CD8-positive, alpha-beta T cell (primary cell): ENCODE measurements at places on chromosomes 2 and 18. TPM values are rescaled to one million over a fixed set of nuclear protein-coding genes. Genes with fewer than 3 reads are reported as not detected.

Gene AOX1
- not detected for total RNA-seq

Gene TLX2
- total RNA-seq, result not detected

Gene AKAIN1
- total RNA-seq, result not detected

Gene LPIN1
- 125 TPM for total RNA-seq

Gene CRIM1
- total RNA-seq, result 4.3 TPM

GRCh38 chr2:227724394-227725039 lies at the start of gene SCYGR6:
Gene SCYGR6 (minus strand): TSS chr2:227724757. CDS start chr2:227724757, 0 bp downstream.
- DNase-seq, result no peak

DNA sequence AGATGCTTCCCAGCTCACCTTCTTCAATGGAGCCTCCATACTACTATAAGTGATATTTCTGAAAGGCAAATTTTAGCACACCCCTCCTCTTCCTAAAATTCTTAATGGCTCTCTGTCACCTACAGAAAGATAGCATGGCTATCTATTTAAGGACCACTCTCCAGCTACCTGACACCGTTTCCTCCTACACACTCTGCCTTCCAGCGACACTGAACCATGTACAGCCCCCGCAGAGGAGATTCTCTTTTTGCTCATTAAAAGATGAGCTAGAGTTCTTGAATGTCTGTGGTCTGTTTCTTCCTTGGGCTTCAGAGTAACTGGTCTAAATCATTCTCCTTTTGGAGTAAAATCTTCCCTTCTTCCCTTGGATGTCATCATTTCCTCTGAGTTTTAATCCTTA lies 38.4 kb upstream of the GAREM1 start:
- DNase-seq, result no peak

DNA sequence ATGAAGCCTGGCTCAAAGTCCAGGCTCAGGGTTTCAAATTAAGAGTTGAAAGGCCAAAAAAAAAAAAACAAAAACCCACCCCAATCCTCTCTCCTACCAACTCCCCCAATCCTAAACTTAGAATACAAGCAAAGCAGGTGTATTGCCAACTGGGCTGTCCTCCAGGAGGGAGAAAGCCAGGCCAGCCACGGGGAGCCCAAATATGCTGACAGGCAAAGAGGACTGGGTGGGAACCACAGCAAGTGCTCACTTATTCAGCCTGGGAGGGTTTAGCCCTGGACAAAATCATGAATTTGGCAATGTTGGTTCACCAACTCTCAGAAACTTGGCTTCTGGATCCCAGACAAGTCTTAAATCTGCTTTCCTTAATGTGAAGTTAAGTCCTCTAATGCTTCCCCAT lies 36.5 kb downstream of the GKN2 start:
- no peak for DNase-seq

- peak; percentile 17 for DNase-seq
These were observed 17.2 kb downstream of the GPC1 start for GRCh38 chr2:240452462-240453256.

- no peak for DNase-seq
These were observed 997 bp downstream of the BOK start for GRCh38 chr2:241559323-241560161.

- DNase-seq, result no peak
These were observed 25.8 kb upstream of the PLB1 start for GRCh38 chr2:28469947-28470535.

DNA sequence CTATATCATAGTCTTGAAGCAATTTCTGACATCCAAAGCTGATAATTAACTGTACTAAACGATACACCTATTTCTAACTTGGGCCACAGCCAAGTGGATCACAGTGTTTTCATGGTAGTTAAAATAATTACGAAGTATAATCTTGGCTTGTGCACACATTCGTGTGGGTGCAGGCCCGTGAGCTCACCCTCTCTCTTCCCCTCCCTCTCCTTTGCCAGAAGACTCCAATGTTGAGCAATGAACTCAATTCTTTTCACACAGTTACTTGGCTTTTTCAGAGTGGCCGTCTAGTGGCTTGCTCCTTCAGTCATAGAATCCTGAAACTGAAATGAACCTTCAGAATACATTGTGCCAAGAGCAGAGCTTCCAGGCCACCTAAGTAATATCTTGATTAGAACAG lies 178.7 kb downstream of the NCKAP5 start:
- DNase-seq, result no peak

- peak; percentile 57 for DNase-seq
These were observed at the start of gene RBMS1 for GRCh38 chr2:160493227-160494028. Gene RBMS1 (minus strand): TSS chr2:160493807. CDS start chr2:160493363, 444 bp downstream.

DNA sequence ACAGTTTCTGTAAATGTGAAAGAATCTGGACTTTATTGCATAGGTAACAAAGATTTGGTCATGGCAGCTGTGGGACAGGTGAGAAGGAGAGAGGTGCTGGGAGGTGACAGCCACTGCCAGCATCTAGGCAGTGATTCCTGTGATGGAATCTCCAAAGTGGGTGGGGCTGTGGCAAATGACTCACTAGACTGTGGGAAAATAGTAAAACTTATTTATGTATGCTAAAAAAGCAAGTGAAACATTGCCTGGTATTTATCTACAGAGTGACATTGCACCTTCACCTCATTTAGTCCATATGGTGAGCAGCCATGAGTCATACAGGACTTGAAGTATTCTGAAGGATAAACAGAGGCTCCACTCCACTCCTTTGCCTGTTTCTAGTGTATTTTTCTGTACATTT lies 145.3 kb upstream of the MEX3C start:
- no peak for DNase-seq

- no peak for DNase-seq
These were observed 15.8 kb downstream of the C18orf63 start for GRCh38 chr18:74331404-74331803.

- no peak for DNase-seq
These were observed 50.5 kb downstream of the GAREM1 start for GRCh38 chr18:32420084-32420750.

- DNase-seq, result no peak
These were observed 64.5 kb downstream of the ANKRD44 start for GRCh38 chr2:197245829-197246804.

GRCh38 chr2:8251291-8251690 lies 430.6 kb upstream of the ID2 start:
- DNase-seq, result no peak

DNA sequence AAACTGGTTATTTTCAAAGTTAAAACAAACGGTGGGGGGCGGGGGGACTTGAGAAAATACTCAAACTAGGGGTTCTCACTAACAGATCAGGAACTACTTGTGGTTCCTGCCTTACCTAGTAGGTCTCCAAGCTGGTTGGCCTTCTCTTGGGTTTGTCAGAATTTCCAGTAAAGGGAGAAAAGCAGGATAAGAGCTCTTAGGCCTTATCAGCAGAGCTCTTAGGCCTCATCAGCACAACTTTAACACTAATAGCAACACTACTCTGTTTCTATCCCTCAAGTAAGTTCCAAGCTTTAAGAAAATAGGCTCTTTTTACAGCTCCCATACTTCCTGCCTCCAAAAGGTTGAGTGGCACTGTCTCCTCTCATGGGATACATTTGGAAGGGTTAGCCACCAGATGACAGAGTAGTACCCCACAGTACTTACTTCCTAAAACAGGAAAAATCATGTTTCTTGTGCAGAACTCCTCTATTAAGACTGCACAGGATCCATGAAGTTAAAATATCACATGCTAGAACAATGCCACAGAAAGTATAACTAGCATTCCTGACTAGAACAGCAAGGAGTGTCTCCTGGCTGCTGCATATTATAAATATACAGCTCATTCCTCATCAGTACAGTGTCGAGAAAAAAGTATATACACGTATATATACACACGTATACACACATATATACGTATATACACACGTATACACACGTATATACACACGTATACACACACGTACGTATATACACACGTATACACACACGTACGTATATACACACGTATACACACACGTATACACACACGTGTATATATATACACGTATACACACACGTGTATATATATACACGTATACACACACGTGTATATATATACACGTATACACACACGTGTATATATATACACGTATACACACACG lies 6.1 kb downstream of the FBXO11 start:
- DNase-seq, result no peak

- no peak for DNase-seq
These were observed 16.3 kb downstream of the PFN4 start for GRCh38 chr2:24106786-24107185.

DNA sequence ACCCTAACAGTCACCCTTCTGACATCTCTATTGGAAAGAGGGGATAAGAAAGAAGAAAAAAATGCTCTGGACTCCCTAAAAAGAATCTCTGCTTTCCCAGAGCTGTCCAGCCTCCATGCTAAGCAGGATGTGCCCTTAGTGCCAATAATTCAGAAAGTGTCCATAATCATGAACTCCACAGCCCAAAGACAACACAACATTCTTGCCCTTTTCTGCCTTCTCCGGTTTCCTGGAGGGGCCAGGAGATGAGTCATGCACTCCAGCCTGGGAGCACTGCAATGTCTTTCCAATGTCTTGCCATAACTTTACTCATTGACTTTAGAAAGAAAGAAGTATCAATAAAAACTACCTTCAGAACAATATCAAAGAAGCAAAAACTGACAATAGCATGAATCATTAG lies 44.0 kb downstream of the KLF7 start:
- no peak for DNase-seq

GRCh38 chr18:41767960-41768359 lies 187.1 kb upstream of the PIK3C3 start:
- no peak for DNase-seq

GRCh38 chr2:8893978-8894820 lies 56.8 kb upstream of the KIDINS220 start:
- no peak for DNase-seq

- DNase-seq, result no peak
These were observed 64.5 kb downstream of the ATP9B start for GRCh38 chr18:79133724-79134123.

DNA sequence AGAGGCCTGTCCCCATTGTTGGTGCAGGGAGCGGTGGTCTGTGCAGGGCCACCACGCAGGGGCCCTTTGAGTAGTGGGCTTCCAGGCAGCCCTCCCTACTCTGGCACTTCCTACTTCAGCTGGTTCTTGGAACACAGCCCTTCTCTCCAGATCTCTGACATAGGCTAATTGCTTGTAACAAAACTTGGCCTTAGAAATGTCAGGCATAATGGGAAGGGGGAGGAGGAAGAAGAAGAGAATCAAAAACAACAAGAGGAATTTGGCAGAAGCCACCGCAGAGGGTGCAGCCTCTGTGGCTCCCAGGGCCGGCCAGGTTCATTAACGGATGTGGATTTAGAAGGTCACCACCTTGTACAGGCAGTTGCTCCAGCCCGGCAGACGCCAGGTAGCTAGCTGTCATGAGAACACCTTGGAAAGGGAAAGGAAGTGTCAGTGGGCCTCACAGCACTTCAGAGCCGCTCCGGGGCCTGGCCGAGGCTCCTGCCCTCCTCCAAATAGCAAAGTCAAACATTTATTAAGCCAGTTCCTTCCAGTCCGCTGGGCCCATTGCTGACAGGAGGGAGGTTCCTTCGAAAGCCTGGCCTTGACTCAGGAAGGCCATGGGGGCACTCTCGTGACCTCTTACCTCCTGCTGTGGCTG lies 7.4 kb downstream of the BOD1L2 start:
- no peak for DNase-seq

DNA sequence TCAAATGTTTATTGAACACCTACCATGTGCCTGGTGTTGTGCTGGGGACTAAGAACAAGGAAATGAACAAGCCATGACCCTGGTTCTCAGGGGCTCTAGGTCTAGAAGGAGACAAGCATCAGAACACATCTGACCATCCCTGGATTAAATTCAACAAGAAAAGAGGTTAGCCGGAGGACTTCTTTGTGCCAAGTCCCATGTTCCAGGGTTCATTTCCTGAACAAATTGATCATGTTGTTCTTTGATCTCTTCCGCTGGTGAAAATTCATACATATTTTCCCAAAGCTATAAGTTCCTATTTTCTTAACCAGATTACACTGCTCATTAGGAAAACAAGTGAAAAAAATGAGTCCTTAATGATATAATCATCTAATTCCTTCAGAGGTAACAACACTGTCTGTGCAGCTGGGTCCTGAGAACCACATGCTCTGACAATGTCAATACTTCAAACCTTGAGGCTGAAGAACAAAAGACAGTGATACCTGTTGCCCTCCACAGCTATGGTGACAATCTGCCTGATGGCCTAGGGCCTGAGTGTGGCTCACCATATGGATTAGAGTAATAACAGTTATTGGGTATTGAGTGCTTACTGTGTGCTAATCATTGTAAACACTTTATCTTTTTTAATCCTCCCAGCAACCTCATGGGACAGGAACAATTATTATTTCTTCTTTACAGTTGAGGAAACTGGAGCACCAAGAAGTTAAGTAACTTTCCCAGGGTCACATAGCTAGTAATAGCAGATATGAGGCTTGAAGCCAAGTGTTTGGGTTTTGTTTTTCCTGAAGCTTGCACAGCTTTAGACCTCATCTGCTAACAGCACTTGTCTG lies 24.6 kb upstream of the INO80C start:
- DNase-seq, result no peak
